ENCODE measurements at places on chromosomes 4 and X.

GRCh38 chrX:51461053-51462044 lies 35.0 kb downstream of the NUDT11 start:
- no peak for DNase-seq

GRCh38 chrX:115649461-115650063 lies 88.6 kb downstream of the PLS3 start:
- DNase-seq, result no peak

GRCh38 chrX:53681661-53682060 lies 4.9 kb downstream of the HUWE1 start:
- DNase-seq, result no peak

GRCh38 chr4:17786567-17786966 lies 5.1 kb upstream of the FAM184B start:
- no peak for DNase-seq

- no peak for DNase-seq
Observed at GRCh38 chr4:114512595-114513295, 85.9 kb upstream of the UGT8 start.

DNA sequence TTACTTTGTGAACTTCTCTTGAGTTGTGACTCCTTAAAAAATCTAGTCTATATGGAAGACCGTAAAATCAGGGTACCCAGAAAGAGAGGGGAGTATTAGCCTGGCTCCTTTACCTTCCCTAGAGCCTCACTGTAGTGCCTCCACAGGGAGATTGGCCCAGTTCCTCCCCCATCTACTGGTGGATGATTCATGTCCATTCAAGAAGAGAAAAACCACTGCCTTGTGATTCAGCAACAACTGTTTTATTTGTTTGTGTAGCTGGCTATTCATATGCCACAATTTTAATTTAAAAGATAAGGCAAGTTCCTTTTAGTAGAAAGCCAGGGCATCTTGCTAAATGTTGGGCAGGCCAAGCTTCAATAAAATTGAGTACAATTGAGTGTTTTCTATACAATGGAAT lies 221.8 kb upstream of the KCNIP4 start:
- no peak for DNase-seq

- DNase-seq, result no peak
Observed at GRCh38 chr4:145298885-145299284, 118.5 kb upstream of the OTUD4 start.

DNA sequence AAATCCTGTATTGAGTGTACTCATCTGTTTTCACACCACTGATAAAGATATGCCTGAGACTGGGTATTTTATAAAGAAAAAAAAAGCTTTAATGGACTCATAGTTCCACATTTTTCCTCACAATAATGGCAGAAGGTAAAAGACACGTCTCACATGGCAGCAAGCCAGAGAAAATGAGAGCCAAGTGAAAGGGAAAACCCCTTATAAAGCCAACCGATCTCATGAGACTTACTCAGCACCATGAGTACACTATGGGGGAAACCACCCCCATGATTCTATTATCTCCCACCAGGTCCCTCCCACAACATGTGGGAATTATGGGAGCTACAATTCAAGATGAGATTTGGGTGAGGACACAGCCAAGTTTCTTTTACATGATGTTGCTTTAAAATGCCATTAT lies 171.9 kb downstream of the GALNTL6 start:
- no peak for DNase-seq

- DNase-seq, result no peak
Observed at GRCh38 chrX:130171446-130172126, at the start of gene RAB33A. RAB33A (plus strand) TSS chrX:130171962; CDS start chrX:130172063, 101 bp downstream.

- DNase-seq, result no peak
Observed at GRCh38 chr4:162985131-162985530, 181.6 kb downstream of the NAF1 start.

DNA sequence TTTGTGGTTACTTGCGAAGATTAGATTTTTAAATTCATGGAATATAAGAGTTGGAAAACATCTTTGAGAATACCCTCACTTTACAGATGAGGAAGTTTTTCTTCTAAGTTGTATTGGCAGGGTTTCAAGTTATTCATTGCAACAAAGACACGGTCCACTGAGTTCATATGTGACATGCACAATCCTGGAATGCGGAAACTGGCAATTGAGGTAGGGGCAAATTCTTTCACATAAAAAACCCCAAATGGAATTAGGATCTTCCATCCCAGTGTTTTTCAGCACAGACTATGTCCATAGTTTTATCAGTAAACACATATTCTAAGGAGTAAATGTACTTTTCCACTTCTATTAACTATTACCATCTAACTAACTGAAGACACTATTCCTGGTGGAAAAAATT lies 81.8 kb upstream of the NAP1L5 start:
- no peak for DNase-seq

GRCh38 chr4:10552591-10553280 lies 95.5 kb upstream of the ZNF518B start:
- DNase-seq, result no peak

GRCh38 chr4:142473218-142473959 lies 372.7 kb downstream of the INPP4B start:
- DNase-seq, result no peak

- DNase-seq, result no peak
Observed at GRCh38 chr4:168600796-168601583, 104.1 kb downstream of the PALLD start.

DNA sequence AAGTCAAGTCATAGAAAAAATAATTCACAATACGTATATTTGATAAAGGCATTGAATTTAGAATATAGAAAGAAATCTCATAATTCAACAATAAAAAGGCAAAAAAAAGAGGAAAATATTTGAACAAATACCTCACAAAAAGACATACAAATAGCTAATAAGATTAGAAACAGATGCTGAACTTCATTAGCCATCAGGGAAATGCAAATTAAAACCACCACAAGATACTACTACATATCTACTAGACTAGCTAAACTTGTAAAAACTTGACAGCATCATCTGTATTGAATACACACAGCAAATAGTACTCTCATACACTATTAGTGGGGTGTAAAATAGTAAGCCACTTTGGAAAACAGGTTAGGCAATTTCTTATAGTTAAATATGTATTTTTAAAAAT lies 128.7 kb upstream of the TLL1 start:
- no peak for DNase-seq

DNA sequence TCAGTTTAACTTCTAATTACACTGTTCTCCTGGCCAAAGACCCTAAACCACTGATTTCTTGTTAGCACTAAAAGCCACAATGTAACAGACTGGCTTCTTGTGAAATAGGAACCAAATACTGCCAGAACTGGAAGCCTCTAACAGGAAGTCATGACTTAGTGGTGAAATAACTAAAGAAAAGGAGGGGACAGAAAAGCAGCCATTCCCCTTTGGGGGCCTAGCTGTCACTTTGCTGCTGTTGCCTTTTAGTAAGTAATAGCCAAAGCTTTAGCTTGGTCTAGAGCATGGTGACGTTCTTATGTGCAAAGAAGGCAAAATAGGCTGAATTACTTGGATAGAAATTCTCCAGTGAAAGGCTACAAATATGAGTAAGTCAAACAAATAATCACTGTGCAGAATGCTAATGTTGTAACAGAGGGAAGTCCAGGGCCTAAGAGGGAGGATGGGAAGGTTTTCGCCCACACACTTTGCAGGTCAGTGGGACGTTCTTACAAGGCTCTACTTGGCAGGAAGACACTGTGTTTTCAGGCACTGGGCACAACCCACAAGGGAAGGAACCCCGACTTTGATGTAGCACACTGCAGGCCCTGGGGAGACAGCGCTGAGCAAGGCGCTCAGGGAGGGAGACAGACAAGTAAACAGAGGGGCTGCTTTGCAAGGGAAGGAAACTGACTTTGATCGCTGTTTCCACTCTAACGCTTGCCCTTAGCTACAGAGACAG lies 16.7 kb downstream of the GAB3 start:
- DNase-seq, result no peak

- no peak for DNase-seq
Observed at GRCh38 chr4:118968005-118968404, 79.4 kb downstream of the SYNPO2 start.

DNA sequence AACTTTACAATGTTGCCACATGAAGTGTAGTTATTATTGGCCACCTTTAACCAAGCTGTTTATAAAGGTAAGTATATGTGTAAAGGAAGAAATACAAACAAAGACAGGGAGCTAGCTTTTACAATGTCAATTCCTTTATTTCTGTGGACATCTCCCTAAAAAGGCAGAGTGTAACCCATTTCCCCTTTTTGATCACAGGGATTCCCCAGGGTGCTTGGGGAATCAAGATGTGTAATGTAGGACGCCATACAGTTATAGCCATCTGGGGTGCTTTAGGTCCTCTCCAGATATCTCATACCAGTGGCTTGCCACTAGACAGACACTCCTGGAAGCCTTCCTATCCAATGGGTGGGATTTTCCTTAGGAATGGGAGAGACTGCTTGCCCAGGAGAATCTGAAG lies 4.2 kb upstream of the CUL4B start:
- no peak for DNase-seq

DNA sequence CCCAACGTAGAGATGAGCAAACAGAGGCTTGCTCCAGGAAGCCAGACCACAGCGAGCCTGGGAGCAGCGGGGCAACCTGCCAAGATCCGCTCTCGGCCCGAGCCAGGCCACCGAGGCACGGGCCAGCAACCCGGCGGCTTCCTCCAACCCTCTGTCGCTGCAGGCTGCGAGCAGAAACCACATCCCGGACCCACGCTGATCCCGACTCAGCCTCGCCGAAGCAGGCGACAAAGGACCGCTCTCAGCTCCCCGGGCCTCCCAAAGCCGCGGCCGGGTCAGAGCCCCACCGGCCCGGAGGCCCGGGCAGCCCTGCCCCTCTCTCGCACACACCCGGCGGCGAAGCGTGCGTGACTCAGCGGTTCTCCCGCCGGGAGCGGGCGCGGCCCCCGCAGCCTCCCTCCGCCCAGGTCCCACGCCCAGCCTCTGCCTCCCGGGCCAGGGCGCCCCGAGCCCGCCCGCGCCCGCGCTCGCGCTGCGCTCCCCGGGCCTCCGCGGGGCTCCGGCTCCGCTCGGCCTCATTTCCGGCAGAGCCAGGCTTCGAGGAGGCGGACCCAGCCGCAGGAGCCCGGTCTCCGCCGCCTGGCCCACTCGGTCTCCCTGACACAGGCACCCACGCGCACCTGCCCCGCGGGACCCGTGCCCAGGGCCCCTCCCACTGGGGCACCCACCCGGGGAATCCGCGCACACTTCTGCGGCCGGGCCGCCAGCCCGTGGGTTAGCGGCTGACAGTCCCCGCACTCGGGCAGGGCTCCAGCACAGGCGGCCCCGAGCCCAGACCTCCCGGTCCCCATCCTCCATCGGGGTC lies 1.7 kb downstream of the PPP2R2C start:
- DNase-seq, result no peak

- DNase-seq, result no peak
Observed at GRCh38 chr4:38133711-38134480, 173.7 kb downstream of the PTTG2 start.

DNA sequence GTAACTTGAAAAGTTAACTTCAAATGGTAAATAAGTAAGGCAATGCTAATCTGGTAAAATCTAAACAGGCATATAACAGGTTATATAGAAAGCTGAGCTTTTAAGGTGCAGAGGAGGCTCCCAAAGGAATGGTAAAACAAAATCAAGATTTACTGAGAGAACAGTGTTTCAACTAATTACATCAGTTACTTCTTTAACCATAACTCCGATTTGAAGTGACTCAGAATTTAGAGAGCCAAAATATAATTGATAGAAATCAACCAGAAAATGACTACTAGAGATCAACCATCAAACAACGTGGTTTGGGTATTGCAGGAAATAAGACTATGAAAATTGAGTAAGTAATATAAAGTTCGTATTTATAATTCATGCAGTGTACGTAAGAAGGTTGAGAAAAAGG lies 6.9 kb downstream of the G3BP2 start:
- DNase-seq, result no peak

- no peak for DNase-seq
Observed at GRCh38 chr4:56681853-56682525, 893 bp upstream of the HOPX start.

- no peak for DNase-seq
Observed at GRCh38 chr4:99529956-99530355, 19.1 kb downstream of the C4orf17 start.

DNA sequence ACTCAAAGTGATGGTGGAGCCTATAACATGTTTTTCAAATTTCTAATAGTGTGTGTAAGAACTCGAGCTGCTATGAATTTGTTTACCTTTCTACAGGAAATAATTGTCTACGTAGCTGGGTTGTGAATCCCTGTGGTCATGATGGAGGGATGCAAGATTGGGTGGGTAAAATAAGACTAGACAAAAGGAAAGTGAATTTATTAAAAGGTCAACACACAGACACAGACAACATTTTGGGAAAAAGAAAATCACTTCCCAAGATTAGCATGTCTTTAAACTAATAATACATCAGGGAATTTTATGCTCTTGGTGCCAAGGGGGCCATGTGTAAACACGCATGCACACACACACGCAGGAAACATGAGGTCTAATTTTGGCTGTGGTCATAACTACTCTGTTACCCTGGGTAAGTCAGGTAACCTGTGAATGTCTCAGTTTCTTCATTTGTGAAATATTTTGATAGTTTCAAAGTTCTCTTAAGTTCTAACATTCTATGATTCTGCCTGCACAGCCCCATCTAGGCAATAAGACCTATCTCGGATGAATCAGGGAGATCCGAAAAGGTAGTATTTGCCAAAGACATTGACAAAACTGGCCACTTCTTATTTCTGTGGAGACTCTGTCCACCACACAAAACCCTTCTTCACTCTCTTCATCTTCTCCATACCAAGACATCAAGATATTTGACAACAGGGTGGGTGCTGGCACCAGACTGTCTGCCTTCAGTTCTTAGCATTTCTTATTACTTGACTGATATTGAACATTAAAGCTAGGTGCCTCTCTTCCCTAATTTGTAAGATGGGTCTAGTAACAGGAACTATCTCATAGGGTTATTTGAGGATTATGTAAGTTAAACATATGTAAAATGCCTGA lies 1.6 kb upstream of the UNC5C start:
- no peak for DNase-seq

DNA sequence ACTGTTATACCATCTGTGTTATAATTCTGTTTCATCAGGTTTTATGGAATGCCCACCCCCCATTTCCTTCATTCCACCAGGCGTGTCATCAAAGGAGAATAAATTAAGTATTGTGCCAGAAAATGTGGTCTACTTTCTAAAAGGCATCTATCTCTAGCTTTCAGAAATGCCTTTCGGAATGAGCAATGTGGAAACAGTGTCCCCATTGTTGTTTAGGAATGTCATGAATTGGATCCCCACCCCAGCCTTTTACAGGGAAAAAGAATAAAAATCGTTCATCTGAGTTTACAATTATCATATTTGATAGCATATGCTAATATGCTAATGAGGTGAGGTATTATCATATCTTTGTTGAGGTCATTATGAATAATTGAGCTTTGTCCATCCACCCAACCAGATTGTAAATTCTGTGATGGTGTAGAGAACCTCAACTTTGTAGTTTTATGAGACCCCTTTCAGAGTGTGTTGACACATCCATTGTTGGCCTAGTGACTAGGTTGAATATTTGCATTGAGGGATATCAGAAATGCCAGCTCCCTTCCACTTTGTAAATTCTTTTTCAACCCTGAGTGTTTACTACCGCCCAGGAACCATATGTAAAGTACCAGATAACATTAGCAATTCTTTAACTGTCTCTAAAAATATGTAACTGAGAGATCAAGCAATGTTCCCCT lies 56.2 kb upstream of the CCDC160 start:
- no peak for DNase-seq
